ENCODE measurements at places on chromosomes 13 and 19. TPM values are rescaled to one million over a fixed set of nuclear protein-coding genes. Genes with fewer than 3 reads are reported as not detected.

The DIAPH3 gene
- total RNA-seq = 3.2 TPM

The ZNF154 gene
- under 0.01 TPM for total RNA-seq

The NCAN gene
- total RNA-seq = not detected

The FAM216B gene
- total RNA-seq = not detected

The GNA15 gene
- total RNA-seq = 0.09 TPM

The TSEN34 gene
- total RNA-seq = 40.1 TPM

The THSD8 gene
- total RNA-seq = not detected

The PLVAP gene
- total RNA-seq = 15.4 TPM

The NACC1 gene
- 25.9 TPM for total RNA-seq

The PLEKHA4 gene
- 7.6 TPM for total RNA-seq

The ZNF578 gene
- 0.54 TPM for total RNA-seq

The TYROBP gene
- total RNA-seq = not detected

The IZUMO4 gene
- 1.4 TPM for total RNA-seq

The CEACAM20 gene
- not detected for total RNA-seq

The FFAR2 gene
- total RNA-seq = not detected

The SF3A2 gene
- 56.8 TPM for total RNA-seq

The GIPR gene
- total RNA-seq = under 0.01 TPM

The LPAR2 gene
- 0.54 TPM for total RNA-seq

The KCNC3 gene
- total RNA-seq = 0.43 TPM

The PLPP2 gene
- 38.1 TPM for total RNA-seq

The TMEM238 gene
- 0.22 TPM for total RNA-seq

The RASIP1 gene
- total RNA-seq = 61.2 TPM

The OR4F17 gene
- total RNA-seq = not detected

The SLAIN1 gene
- 4.5 TPM for total RNA-seq

The TMEM150B gene
- not detected for total RNA-seq

The LILRB3 gene
- total RNA-seq = not detected

The ZFP28 gene
- 5.7 TPM for total RNA-seq

The SLC7A9 gene
- not detected for total RNA-seq

The ZNF729 gene
- not detected for total RNA-seq

The KLK12 gene
- not detected for total RNA-seq

The PRODH2 gene
- not detected for total RNA-seq

The UGGT2 gene
- total RNA-seq = 38.8 TPM

The MCF2L gene
- 11.5 TPM for total RNA-seq

The NLRP7 gene
- total RNA-seq = not detected

The VSTM1 gene
- not detected for total RNA-seq

The IGFL4 gene
- total RNA-seq = not detected

The CEP89 gene
- total RNA-seq = 5.9 TPM

The ZNF547 gene
- total RNA-seq = 2.6 TPM

The ZNF626 gene
- 8.1 TPM for total RNA-seq

The SPIB gene
- not detected for total RNA-seq

Measured in dermis lymphatic vessel endothelial cell (primary cell).